ENCODE measurements at places on chromosomes 1 and 21.

DNA sequence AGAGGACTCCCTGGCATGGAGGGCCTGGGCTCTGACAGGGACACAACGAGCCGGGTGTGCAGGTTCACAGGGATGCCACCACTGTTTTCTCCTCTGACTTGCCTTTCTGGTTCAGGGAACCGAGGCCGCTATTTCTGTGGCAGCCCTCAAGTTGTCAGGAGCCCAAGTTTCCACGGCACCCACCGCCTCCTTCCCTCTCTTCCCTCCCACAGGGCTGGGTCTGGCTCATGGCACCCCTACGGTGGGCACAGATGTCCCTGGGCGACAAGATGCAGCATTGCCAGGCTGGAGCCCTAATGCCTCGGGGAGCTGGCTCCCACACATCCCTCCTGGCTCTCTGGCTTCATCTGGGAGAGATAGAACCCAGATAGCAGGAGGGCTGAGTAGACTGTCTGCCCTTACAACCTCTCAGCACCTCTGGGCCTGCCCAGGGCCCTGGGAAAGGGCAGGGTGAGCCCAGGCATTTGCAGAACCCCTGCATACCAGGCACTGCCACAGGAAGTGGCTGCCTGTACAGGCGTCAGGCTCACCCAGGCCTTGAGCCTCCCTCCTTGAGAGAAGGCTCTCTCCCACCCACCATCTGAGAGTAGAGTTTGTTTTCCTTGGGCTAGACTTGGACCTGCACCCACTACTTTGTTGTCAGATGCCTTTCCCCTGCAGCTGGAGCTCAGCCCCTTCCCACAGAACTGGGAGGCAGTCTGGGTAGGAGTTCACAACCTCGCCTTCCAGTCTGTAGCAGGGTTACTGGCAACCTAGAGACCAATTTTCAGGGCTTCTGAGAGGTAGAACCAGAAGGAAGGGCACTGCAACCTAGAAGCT lies 20.5 kb downstream of the KCNC4 start:
- DNase-seq: no peak

- no peak for DNase-seq
These were observed 46.9 kb downstream of the CR1L start for GRCh38 chr1:207691841-207692240.

DNA sequence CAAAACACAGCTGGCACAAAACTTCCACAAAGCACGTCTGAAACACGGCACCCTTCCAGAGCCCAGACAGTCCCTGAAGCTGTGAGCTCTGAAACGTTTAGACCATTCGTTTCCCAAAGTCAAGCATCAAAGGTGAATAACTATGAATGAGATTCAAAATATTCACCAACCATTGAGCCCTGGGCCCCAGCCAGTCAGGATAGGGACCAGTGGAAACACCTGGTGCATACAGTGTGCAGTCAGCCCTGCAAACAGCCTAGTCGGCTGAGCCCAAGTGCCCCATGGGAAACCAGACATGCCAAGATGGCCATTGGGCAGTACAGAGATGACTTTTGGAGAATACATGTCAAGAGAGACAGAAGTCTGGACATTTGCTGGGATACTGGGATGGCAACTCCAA lies 90.4 kb upstream of the EDN2 start:
- DNase-seq: no peak

DNA sequence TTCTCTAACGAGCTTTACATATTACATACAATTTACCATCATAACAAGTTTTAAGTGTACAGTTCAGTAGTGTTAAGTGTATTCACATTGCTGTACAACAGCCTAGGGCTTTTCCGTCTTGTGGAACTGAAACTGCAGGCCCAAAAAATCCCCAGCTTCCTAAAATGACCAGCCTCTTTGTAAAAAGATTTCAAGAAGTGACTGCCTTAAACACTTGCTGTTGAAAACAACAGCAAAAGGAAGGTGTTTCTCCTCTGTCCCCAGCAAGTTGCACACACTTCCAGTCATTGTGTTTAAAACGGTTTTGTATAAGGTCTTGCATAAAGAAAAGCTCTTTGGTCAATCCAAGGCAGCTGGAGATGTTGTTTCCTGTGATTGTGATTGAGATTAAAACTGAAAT lies 16.0 kb upstream of the GBP1 start:
- DNase-seq: no peak

GRCh38 chr1:206933333-206933945 lies 11.7 kb upstream of the FCMR start:
- peak; percentile 76 for DNase-seq

- peak; percentile 25 for DNase-seq
These were observed 43.7 kb downstream of the MRPL39 start for GRCh38 chr21:25563361-25564116.
